ENCODE measurements at places on chromosomes 5 and 9.
A peak's percentile ranks its signal among the peaks of the same experiment; 100 is the strongest.

DNA sequence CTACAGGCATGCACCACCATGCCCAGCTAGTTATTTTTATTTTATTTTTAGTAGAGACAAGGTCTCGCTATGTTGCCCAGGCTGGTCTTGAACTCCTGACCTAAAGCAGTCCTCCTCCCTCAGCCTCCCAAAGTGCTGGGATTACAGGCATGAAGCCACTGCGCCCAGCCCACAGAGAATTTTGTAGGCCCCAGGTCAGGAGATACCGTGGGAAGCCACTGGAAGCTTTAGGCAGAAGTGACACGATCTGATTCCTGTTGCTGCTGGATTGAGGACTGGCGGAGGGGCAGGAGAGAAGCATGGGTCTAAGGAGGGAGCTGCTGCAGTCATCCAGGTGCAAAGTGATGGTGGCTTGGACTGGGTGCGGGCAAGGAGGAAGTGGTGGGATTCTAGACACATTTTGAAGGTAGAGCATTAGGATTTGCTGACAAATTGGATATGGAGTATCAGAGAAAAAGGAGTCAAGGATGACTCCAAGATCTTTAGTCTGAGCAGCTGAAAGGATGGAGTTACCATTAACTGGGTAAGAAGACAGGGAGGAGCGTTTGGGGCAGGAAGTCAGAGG lies 20.7 kb downstream of the TCF7 start:
- DNase-seq = no peak

GRCh38 chr5:146368137-146368536 lies 29.5 kb downstream of the POU4F3 start:
- no peak for DNase-seq

DNA sequence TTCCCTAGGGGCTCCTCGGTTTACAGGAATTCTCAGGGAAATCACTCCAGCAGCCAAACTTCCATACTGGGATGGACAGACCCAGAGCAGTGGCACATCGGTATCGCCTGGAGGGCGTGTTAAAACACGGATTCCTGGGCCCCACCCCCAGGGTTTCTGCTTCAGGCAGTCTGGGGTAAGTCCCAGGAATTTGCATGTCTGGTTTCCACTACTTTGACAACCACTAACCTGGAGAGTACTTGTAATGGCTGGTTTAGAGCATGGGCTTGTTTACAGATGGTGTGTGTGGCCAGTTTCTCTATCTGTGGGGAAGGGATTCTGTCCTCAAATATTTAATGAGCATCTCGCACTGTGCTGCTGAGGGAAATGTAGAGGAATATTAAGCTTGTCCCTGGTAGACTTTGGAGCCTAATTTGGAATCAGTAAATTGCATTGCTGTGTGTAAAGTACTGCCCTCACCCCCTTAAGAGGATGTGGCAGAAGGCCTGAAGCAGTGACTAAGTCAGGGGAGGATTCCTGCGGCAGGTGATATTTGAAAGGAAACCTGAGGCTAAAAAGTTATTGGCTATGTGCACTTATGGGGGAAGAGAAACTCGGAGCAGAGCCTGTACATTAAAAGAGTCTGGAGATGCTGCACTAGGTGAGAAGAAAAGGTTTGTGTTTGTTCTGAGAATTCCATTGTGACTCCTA lies 18.6 kb upstream of the TJP2 start:
- no peak for DNase-seq

DNA sequence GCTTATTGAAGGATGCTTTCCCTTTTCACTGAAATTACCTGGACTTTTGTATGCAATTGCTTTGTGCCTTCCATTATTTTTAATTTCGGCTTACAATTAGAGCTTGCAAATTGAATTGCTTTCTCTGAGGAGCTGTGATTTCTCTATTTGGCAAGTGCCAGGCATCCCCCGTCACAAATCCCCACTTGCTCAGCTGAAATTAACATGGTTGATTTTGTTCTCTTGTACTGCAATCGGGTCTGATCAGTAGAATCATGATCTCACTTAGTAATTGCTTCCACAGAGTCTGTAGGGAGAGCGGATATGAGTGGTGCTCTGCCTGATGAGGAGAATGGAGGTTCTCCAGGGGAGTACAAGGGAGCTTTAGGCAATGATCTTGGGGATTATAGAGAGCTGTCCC lies 495.5 kb upstream of the SGCD start:
- no peak for DNase-seq

DNA sequence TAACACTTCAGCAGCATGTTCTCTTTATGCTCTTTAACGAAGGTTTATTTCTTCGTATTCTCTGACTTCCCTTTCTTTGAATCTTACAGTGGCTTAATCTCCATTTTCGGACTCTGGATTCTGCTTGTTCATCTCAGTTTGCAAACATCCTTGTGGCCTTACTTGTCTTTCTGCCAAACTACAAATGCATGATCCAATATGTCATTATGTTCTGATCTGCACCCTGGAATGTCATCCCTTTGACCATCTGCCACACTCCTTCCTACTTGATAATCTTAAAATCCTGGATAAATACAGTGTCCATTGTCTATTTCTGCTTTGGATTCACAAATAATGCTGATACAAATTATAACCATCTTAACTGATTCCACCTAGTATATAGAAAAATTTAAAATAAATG lies 499.2 kb downstream of the CDH18 start:
- DNase-seq = no peak

DNA sequence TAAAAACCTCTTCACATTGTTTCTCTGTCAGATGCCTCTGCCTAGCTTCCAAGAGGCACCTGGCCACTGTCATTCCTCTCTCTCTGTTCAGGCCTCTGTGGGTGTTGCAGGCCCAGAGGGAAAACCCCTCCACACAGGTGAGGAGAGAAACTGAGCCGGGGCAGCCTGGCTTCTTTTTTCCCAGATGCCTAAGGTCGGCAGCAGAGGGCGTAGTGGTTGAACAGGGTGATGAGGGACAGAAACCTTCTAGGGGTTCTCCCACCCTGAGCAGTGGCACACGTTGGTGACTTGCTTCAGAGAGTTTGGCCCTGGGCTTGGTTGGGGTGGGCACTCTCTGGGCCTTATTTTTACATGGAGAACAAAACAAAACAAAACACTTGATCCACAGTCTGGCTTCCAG lies 12.2 kb downstream of the IL9 start:
- no peak for DNase-seq

- DNase-seq = no peak
Measured at GRCh38 chr9:131813116-131813515, 73.2 kb upstream of the RAPGEF1 start.

GRCh38 chr5:168808051-168808616 lies 229.0 kb upstream of the PANK3 start:
- DNase-seq = no peak

DNA sequence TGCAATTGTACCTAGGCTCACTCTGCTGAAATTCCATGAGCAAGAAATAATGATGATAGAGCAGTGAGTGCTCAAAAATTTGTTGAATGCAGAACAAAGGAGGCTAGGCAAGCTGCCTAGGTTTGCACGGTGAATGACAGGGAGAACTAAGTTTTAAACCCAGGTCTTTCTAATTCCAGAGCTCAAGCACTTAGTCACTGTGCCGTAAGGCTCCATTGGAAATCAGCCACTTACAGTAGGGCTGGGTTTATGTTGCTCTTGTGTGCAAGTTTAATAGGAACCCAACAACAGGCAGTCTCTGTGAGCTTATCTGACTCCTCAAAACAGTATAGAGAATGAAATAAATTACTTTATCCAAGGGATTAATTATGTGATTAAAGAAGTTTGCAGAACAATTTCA lies 147.0 kb downstream of the CSNK1G3 start:
- DNase-seq = no peak

- no peak for DNase-seq
Measured at GRCh38 chr9:32468740-32469139, 57.3 kb downstream of the RIGI start.

DNA sequence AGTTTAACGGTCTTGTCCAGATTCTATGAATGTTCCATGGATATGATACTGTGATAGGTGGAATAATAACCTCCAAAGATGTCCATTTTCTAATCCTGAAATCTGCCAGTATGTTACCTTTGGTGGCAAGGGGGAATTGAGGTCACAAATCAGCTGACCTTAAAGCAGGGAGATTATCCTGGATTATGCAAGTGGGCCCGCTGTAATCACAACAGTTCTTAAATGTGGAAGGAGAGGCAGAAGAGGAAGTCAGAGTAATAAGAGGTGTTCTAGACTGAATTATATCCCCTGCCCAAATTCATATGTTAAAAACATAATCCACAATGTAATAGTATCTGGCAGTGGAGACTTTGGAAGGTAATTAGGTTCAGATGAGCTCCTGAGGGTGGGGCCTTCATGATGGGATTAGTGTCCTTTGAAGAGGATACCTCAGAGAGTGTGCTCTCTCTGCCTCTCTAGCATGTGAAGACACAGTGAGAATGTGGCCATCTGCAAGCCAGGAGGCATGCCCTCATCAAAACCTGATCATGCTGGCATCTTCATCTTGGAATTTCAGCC lies 47.6 kb upstream of the ZFAND5 start:
- DNase-seq = peak; percentile 75

DNA sequence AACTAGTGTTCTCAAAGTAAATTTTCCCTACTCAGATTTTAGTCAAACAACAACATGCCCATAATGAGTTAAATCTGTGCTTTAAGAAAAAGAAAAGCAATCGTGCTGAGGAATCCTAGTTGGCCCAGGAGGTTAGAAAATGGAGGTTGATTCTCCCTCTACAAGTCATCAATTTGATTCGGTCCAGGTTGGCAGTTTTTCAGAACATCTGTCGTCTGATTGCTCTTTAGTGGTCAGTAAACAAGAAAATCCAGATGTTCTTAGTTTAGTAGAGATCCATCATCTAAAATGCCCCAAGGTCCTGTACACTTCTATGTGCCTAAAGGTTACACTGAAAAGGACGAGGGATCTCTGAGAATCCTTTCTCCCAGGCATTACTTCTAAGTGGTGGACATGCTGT lies 659.2 kb downstream of the MTRR start:
- DNase-seq = no peak

DNA sequence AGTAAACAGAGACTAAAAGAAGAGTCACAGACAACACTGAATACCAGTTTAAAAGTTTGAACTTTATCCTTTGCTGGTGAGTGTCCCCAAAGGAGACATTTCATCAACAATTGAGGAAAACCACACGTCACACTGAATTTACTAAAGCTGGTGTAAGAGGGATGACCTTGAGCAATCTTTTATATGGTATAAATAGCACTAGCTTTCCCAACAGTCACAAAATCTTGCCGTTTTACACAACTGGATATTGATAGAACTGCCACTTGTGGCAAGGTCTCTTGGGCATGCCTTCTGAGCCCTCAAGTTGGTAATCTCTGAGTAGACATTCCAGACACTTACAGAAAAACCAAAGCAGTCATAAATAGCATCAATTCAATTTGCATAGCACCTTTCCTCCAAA lies 311.5 kb upstream of the TARS1 start:
- no peak for DNase-seq

DNA sequence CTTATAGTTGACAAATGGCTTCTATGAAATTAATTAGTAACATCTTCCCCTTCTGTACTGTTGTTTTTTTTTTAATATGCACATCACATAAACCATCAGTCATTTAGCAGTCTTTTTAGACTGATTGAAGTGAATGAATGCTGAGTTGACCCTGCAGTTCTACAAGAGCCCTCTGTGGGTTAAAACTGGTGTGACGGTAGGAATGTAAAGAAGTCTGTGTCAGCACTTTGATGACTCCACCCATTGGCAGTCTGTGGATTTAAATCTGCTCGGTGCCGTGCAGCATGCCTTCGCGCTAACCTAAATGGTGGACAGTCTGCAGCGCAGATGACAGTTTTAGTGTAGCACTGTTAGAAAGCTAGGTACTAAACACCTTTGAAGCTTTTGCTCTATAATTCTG lies 3.1 kb downstream of the GTF3C4 start:
- no peak for DNase-seq

- no peak for DNase-seq
Measured at GRCh38 chr9:70035691-70036090, 8.0 kb upstream of the MAMDC2 start.

- no peak for DNase-seq
Measured at GRCh38 chr5:18563853-18564252, 929.6 kb downstream of the TAF11L14 start.

DNA sequence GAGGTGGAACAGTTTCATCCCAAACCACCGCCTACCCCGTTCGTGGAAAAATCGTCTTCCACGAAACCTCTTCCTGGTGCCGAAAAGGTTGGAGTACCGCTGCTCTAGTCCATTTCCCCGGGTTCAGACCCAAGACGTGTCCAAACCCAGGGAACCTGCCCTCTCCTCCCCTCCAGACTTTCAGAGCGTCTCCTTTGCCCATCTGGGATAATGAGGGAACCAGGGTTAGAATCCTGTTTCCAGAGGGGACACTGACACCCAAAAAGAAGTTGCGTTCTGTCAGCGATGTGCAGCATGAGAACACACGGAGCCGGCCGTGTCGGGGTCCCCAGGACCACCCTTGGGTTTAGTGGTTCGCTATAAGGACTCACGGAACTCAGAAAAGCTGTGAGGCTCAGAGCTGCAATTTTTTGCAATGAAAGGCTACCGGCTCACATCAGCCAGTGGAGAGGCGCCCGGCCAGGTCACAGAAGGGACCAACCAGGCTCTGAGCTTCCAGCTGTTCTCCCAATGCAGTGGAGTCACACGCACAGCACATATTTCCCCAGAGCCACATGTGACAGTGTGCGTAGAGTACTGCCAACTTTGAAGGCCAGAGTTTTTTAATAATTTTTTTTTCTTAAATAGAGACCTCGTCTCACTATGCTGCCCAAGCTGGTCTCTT lies 19.4 kb downstream of the LAMC3 start:
- DNase-seq = no peak

- DNase-seq = no peak
Measured at GRCh38 chr9:85443190-85443598, 298.6 kb downstream of the AGTPBP1 start.

- no peak for DNase-seq
Measured at GRCh38 chr5:116673453-116673852, 98.8 kb upstream of the SEMA6A start.

- DNase-seq = no peak
Measured at GRCh38 chr5:68698025-68698940, 395.5 kb upstream of the SLC30A5 start.

DNA sequence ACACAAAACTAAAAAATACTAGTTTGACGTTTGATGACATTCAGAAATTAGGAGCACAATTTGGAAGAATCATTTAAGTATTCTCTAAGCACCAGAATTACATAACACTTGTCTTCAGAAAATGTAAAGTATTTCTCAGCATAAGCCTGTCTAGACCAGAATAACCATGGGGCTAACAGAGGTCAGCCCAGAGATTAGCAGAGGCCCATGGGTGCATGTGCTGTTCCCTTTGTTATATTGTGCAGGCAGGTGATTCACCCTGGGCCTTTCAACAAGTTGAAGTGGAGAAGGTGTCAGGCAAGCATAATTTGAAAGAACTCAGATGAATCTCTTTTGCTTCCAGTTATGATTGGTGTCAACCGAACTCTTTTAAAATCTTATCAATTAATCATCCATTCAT lies 227.9 kb downstream of the LURAP1L start:
- DNase-seq = no peak

All from CD14-positive monocyte (primary cell).